CD8-positive, alpha-beta T cell (primary cell): ENCODE measurements at places on chromosomes 12 and 14. TPM values are rescaled to one million over a fixed set of nuclear protein-coding genes. Genes with fewer than 3 reads are reported as not detected.
A peak's percentile ranks its signal among the peaks of the same experiment; 100 is the strongest.

The GPR65 gene
- 10.9 TPM for total RNA-seq

GRCh38 chr12:118447181-118447580 lies 70.8 kb downstream of the SUDS3 start:
- DNase-seq = no peak

The CCDC38 gene
- total RNA-seq = not detected

DNA sequence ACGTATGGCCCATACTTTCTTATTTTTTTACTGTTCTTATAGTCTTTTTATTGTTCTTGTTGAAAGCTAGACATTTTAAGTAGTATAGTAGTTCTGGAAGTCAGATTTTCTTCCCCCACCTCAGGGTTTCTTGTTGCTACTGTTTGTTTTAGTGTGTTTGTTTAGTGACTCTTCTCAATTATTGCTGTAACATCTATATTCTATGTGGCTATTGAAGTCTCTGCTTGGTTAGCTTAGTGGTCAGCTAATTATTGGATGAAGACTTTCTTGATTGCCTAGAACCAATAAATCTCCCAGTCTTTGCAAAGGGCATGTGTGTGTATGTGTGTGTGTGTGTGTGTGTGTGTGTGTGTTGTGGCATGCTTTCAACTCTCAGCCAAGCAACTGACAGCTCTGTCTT lies 34.3 kb upstream of the UNC79 start:
- no peak for DNase-seq

The METAP2 gene
- 68.3 TPM for total RNA-seq

DNA sequence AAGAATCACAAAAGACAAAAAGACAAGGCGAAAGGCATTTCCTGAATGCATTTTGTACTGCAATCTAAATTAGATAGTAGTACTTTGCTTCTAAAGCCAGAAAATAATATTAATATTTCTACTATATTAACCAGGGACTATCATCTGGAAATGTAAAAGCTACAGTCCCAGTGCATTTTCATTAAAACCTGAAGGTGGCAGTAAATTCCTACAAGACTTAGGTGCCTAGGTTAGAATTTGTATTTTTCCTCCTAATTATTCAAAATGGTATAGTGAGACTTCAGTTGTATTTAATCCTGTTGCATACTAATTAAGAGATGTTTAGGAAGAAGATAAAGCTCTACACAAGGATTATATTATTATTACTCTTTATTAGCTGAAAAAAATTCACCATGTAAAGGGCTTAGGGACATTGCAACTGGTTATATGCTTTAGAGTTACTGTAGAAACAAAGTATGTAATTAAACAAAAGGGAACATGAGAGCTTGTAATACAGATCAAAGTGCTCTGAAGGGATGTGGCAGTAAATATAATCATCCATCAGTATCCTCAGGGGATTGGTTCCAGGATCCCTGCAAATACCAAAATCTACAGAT lies 53.6 kb downstream of the BRMS1L start:
- no peak for DNase-seq

DNA sequence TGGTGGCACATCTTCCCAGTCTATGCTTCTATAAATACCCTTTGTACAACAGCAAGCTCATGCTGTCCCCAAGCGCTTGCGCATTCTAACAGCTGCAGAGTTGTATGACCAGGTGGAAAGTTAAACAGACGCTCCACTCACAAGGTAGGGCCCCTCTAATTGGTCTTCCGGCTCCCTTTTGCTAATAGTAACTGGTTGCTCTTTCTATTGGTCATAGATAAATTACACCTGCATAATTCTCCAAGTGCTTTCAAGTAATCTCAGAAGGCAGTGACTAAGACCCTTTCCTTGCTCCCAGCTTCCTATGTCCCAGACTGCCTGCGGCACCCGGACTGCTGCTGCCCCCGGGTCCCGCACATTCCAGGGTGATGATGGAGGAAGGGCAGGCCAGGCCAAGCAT lies 6.1 kb upstream of the TSPAN9 start:
- no peak for DNase-seq

DNA sequence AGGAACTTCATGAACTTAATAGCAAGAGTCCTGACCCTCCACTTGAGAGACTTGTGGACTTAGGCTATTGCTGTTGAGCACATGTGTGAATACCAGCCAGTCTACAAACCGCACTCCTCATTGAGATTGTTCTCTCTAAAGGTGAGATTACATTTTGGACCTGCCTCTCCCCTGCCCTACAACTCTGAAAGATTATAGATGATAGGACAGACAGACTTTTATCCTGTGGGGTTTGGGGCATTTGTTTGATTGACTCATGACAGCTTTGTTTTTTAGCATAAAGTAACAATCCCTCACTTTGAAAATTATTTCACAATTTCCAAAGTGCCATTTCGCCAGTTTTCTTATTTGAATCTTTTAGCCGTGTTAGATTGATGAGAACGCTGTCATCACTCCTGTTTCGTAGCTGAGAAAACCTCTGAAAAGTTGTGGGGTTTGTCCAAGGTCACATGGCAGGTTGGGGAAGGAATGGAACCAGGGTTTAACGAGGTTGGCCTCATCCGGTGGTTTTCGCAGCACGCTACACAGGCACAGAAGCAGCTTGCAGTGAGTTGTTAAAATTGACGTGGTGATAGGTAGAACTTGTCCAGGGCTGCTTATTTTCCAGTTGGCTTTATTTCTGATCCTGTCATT lies 836 bp downstream of the EVL start:
- peak; percentile 85 for DNase-seq

DNA sequence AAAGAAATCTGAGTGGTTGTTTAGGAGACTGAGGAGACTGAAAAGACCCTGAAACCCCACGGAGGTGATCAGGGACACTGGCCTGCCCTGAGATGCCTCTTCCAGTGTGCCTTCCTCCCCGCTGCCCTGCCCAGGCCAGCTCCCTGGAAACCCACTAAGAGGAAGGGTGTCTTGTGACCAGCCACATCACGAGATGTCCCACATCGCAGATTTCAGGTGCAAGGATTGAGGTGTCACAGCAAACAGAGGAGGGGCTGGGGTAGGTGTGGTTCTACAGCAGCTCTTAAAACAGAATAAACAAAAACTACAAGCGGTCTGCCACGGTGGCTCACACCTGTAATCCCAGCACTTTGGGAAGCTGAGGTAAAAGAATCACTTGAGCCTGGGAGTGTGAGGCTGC lies 184.3 kb upstream of the C14orf180 start:
- DNase-seq = no peak

DNA sequence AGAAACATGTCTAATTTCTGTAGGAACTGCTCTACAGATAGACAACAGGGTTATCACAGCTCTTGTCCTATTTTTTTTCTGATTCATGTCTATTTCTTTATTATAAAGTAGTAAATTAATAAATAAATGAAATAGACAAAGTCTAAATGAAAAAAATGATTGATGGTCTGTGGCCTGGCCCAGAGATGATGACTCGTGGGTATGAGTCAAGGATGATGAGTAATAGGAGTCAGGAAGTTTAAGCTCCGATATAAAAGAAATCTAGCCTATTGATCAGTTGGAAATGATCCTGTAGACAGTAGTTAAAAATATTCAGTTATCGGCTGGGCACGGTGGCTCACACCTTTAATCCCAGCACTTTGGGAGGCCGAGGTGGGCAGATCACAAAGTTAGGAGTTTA lies 90.6 kb upstream of the RTL1 start:
- DNase-seq = no peak

DNA sequence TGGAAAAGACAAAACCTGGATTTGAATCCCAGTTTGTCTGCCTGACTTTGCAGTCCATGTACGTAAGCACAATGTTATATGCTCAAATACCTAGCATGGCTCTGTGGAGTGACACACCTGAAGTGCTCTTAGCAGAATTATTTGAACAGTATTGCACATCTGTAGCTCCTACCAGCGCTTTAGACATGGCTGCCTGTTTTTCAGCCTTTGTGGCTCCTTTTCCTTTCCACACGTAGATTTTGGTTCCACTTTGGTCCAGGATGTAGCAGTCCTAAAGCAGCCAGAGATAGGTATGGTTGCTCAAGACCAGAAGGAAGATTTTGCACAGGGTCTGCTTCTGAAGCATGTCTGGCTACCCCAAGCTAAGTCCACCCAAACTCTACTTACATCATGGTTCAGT lies 9.1 kb downstream of the AVIL start:
- no peak for DNase-seq

GRCh38 chr12:17108877-17109541 lies 503.0 kb upstream of the LMO3 start:
- DNase-seq = no peak

The HOTAIR gene
- not detected for total RNA-seq

- DNase-seq = no peak
Measured at GRCh38 chr14:61537563-61538463, 157.5 kb upstream of the HIF1A start.

The CARMIL3 gene
- total RNA-seq = 0.19 TPM

DNA sequence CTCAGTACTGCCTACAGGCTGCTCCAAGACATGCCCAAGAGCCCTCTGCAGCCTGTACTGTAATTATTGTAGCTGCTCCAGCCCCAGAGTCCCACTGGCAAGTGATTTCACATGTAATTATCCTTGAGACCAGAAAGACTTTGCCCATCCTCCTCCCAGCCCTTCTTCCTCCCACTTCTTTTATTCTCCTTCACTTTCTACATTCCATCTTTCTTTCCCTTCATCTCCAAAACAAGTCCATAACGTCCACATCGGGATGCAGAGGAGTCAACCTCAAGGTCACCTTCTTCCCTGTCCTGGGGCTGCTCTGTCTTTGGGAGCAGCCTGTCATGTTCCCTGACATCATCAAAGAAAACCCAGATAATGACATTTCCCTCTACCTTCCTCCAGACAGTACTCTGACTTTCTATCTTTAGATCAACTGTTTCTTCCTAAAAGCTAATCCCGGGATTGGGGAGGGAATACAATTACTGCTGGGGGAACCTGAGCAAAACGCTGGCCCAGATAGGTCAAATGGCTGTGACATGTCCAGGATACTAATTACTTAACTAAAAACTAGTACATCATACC lies 39.1 kb downstream of the SLC8A3 start:
- DNase-seq = no peak

The C3AR1 gene
- 1.8 TPM for total RNA-seq

The ZNF219 gene
- 7.4 TPM for total RNA-seq

The PIWIL1 gene
- not detected for total RNA-seq

- DNase-seq = no peak
Measured at GRCh38 chr14:23441076-23441475, 5.6 kb upstream of the MYH7 start.

GRCh38 chr12:102462386-102462785 lies 18.0 kb downstream of the IGF1 start:
- DNase-seq = no peak

DNA sequence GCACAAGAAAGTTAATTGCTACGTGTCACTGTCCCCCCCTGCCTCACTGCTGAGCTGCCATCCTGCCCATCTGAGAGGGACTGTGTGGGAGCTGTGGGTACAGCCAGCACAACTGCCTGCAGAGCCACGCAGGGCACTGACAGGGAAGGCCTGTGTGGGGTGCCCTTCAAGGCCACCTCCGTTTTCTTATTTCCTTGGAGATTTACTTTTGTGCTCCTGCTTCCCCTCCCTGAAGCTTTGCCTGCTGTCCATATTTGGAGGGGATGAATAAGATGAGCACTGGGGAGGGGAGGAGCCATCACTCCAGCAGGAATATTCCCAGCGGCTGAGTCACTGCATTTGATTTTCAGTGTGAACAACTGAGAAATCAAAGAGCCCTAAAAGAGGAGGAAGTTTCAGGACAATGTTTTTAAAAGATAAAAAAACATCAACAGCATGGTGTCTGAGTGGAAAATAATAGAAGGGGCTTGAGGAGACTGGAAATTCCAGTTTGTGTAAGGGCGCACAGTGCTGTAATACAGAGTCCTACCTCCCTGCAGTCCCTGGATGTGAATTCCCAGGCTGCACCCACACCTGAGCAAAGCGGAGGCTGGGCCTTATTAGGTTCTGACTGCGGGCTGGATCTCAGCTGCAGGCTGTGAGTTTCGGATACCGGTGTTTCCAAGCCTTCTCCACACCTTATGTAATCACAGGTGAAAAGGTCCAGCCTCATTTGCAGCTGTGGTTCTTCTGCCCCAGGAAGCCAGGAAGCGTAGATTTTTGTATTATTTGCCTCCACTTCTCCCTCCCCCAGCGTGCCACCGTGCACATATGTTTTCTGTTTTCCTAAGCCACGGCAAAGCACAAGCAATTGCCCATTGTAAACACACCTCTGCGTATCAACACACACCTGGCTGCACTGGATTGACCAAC lies 192.6 kb upstream of the BCL2L14 start:
- DNase-seq = no peak

The CLEC1B gene
- total RNA-seq = not detected

DNA sequence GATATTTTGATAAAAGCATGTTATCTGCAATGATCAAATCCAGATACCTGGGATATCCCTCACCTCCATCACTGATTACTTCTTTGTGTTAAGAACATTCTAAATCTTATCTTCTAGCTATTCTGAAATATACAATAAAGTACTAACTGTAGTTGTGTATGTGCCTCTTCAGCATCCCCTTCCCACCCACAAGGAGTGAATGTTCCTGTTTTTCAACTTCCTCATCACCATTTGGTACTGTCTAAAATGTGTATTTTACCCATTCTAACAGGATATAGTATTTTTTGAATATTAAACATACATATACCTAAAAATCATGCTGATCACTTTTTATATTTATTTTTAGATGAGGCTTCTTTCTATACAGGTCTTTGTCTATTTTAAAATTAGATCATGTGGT lies 1252.6 kb downstream of the TMEM121 start:
- DNase-seq = no peak

GRCh38 chr12:103013741-103014300 lies 56.3 kb downstream of the ASCL1 start:
- no peak for DNase-seq

GRCh38 chr12:102374190-102374589 lies 106.2 kb downstream of the IGF1 start:
- no peak for DNase-seq

The DACT1 gene
- total RNA-seq = 0.38 TPM

DNA sequence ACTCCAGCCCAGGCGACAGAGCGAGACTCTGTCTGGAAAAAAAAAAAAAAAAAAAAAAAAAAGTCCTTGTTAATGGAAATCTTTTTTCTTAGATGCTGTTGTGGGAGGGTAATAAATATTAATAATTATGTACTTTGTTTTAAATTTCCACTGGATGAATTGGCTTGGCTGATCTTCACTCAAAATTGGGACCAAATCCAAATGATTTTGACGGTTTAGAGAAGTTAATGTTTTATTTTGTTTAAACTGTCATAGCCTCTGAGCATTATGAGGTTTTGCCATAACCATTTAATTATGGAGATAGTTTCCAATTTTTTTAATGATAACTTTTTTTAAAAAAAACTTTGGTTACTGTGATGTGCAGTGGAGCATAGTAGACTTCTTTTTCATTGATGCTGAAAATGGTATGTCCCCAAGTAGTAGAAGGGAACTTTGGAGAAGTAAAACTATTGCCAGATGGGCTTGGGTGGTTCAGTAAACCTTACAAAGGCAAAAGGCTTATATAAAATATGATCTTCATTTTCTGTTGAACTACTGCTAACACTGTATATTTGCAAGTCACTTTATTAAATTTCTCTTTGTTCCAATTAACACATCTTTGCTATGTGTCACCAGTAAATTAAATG lies 3.9 kb upstream of the PMCH start:
- DNase-seq = no peak

DNA sequence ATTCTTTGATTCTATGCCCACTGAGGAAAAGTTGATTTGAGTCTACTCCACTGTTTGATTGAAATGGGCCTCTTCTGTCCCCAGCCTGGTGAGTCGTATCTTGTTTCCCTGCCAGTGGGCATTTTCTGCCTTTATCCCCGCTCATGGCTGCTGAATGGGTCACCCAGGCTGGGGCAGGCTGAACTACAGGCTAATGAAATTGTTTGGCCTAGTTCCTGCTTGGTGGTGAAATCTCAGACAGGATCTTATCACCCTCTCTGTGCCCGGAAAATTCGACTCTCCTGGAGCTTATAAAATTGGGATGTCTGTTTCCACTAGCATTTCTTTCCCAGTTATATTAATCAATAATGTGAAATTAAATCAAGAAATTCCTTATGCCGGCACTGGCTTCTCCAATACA lies 65.0 kb downstream of the CHST11 start:
- no peak for DNase-seq
